Renal cortex interstitium (tissue), 15 donors: ENCODE measurements at places on chromosomes 11 and 22. TPM values are rescaled to one million over a fixed set of nuclear protein-coding genes. Genes with fewer than 3 reads are reported as not detected.

- no peak for DNase-seq
These were observed 5.3 kb downstream of the TNNT3 start for GRCh38 chr11:1924646-1925372.

DNA sequence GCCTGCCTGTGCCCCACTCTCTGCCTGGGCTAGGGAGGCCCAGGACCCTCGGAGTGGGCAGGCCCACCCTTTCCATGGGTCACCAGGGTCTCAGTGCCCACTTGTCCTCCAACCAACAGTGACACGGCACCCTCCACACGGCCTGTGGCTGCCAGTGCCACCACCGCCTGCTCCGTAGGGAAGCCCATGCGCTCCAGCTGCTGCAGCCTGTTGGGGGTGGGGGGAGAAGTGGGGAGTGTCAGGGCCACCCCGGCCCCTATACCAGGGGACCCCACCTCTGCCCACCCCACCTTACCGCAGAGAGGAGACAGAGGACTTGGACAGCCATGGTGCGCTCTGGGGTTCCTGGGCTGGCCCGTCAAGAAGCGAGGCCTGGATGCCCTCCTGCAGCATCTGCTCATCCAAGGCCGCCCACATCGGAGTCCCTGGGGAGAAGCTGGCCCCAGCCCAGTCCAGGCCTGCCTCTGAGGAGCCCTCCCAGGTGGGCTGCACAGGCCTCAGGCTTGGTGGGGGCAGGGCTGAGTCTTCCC, 7.7 kb downstream of the RHBDD3 start:
- DNase-seq, result no peak

GRCh38 chr11:67311556-67312082, 8.3 kb downstream of the SSH3 start:
- no peak for DNase-seq

- no peak for DNase-seq
These were observed 190.1 kb upstream of the E2F8 start for GRCh38 chr11:19430754-19431398.

GRCh38 chr11:13055200-13055599, 46.1 kb downstream of the RASSF10 start:
- no peak for DNase-seq

DNA sequence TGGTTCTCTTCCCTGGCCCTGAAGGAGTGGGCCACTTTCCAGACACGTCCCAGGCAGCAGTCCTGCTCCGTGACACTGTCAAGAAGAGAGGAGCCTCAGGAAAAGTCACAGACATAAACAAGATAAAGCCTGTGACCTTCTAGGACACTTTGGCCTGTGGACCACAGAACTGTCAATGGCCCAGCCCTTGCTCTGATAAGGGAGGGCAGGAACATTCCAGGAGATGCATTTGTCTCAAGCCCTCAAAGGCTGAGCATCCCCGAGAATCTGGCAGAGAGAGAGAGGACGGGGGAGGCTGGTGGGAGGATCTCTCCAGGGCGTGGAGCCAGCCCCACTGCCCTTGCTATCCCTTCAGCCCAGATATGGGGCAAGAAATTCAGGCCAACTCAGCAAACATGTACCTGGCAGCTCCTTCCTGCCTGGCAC, 476.4 kb downstream of the INSC start:
- no peak for DNase-seq

- no peak for DNase-seq
These were observed at the start of gene OR8H2 for GRCh38 chr11:56103210-56103737. Gene OR8H2, plus strand, starts transcription at chr11:56103687. Its CDS starts 1,356 bp downstream, at chr11:56105043.

- no peak for DNase-seq
These were observed 89.4 kb upstream of the VPREB1 start for GRCh38 chr22:22155146-22155545.

GRCh38 chr11:69193151-69193550, 37.4 kb downstream of the SMIM38 start:
- no peak for DNase-seq

DNA sequence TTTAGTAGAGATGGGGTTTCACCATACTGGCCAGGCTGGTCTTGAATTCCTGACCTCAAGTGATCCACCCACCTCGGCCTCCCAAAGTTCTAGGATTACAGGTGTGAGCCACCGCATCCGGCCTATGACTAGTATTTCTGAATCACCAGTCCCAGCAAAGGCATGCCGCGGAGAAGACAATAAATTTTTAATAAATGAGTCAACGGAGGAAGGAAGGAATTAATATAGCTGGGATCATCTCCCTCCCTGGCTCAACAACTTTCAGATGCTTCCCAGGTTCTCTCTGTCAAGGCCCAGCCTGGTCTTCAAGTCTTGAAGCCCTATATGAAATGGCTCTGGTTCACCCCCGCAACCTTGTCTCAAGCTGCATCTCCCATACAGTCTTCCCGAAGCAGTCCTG, 45.7 kb downstream of the CYTH4 start:
- no peak for DNase-seq

GRCh38 chr11:108019870-108020540, 11.3 kb downstream of the CUL5 start:
- DNase-seq, result no peak

GRCh38 chr11:17596711-17597110, 49.7 kb downstream of the OTOG start:
- no peak for DNase-seq

- DNase-seq, result no peak
These were observed 761.9 kb downstream of the DLG2 start for GRCh38 chr11:84865257-84865656.

DNA sequence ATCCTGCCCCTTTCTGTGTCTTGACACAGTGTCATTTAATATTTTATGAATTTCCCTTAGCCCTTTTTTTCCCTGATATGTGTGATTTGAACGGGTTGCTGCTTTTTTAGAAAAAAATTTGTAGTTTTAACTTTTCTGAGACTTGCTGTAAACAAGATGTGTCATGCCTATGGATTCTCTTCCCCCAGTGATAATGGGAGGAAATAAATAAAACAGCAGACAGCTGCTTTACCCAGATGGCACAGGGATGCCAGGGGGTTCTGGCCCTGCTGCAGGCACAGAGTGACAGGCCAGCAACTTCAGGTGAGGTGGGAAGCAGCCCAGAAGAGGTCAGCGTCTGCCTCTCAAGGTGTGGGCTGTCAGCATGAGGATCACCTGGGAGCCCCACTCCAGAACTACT, 266.9 kb downstream of the KIRREL3 start:
- DNase-seq, result no peak

GRCh38 chr11:35938231-35938630, 5.6 kb upstream of the LDLRAD3 start:
- DNase-seq, result no peak

CREB3L1 gene
- 16.6 TPM for polyA plus RNA-seq

MMP12 gene
- 1.9 TPM for polyA plus RNA-seq

SYCE3 gene
- polyA plus RNA-seq, result 0.23 TPM

APOA5 gene
- polyA plus RNA-seq, result not detected
